ENCODE measurements at places on chromosomes 2 and 18. TPM values are rescaled to one million over a fixed set of nuclear protein-coding genes. Genes with fewer than 3 reads are reported as not detected.

- H3K27ac ChIP-seq = no peak overlapping the region
- H3K36me3 ChIP-seq = no peaks in the 10 kb centered on the region
- H3K4me1 ChIP-seq = no peaks in the 10 kb centered on the region
- H3K4me3 ChIP-seq = no peak overlapping the region
- no peak for DNase-seq
Measured at GRCh38 chr2:219844401-219845091, 217.1 kb downstream of the SLC4A3 start.

DNA sequence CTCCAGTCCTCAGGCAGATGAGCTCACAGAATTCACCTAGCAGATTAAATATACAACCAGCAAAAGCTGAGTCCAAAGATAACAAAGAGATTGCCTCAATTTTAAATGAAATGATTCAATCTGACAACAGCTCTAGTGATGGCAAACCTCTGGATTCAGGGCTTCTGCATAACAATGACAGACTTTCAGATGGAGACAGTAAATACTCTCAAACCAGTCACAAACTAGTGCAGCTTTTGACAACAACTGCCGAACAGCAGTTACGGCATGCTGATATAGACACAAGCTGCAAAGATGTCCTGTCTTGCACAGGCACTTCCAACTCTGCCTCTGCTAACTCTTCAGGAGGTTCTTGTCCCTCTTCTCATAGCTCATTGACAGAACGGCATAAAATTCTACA lies 86.0 kb downstream of the PTRHD1 start:
- H3K4me3 ChIP-seq = no peak overlapping the region
- H3K36me3 ChIP-seq = peaks cover 50% of the 10 kb centered on the region
- no peak overlapping the region for H3K27ac ChIP-seq
- DNase-seq = no peak

Gene STK39
- total RNA-seq = 19.4 TPM

Gene CCT7
- 246 TPM for total RNA-seq

DNA sequence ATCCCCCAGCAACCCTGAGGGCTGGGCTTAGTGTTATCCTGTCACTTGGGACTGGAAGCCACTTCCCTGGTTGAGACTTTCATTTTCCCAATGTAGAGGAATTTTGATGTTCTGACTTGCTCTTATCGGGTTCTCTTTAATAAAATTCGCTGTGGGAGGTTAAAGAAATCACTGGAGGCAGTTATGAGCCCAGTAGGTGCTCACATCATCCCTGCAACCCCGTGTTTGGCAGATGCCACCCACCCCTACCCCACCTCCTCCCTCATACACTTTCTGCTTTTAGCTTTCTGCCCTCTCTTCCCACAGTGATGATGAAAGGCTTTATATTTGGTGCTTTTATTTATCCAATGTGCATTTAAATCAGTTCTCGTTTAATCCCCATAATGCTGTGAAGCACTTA lies 106.6 kb downstream of the MAPK4 start:
- H3K27ac ChIP-seq = no peak overlapping the region
- no peak for DNase-seq
- no peaks in the 10 kb centered on the region for H3K36me3 ChIP-seq

DNA sequence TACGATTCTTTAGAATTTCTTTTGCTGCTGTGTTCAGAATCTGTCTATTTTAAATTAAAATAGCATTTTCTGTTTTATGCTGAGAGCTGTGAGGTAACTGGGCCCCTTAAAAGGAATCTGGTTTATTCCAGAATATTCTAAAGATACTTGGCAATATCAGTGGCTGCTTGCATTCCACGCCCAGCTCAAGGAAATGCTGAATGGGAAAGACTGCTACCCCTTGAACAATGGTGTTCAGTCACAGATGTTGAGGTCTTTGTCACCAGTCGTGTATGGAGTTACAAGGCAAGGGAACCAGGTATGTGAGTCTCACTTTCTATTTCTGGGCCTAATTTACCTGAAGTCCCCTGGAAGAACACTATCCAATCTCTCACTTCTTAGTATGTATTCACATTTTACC lies 377.9 kb upstream of the CDH7 start:
- H3K27ac ChIP-seq = no peak overlapping the region
- DNase-seq = no peak
- H3K4me3 ChIP-seq = no peak overlapping the region
- H3K36me3 ChIP-seq = no peaks in the 10 kb centered on the region
- H3K4me1 ChIP-seq = no peaks in the 10 kb centered on the region
